ENCODE measurements at places on chromosomes 5 and 9.

DNA sequence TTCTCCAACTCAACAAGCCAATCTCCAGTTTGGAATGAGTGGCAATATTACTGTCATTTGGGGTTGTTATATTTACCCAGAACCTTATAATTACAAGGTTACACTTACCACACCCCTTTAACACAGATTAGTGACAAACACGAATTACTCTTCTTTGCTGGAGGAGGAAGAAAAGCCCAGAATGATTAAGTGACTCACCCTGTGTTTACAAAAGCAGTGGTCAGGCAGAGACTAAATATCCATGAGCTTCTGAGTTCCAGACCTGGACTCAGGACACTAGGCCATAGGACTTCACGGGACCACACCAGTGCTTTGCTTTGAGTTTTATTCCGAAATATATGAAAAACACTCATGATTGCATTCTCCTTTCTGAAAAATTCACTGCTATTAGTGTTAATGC is 370.8 kb downstream of the TLE1 start:
- DNase-seq: no peak

GRCh38 chr9:117825609-117826347 is 121.6 kb downstream of the TLR4 start:
- peak; percentile 7 for DNase-seq

DNA sequence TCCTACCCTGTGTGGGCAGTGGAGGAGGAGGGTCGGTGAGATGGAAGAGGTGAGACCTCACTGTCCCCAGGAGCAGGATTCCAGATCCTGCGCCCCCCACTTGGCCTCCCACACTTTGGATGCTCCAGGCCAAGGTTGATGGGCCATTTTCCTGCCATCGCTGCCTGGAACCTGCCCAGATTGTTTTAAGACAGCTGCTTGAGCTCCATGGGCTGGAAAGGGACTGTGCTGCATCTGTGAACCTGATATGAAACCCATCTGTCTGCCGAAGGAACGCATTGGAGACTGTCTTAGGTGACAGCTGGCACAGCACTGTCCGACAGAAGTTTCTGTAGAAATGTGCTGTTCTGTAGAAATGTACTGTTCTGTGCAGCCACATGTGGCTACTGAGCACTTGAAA is 72.7 kb upstream of the SLC25A48 start:
- no peak for DNase-seq

DNA sequence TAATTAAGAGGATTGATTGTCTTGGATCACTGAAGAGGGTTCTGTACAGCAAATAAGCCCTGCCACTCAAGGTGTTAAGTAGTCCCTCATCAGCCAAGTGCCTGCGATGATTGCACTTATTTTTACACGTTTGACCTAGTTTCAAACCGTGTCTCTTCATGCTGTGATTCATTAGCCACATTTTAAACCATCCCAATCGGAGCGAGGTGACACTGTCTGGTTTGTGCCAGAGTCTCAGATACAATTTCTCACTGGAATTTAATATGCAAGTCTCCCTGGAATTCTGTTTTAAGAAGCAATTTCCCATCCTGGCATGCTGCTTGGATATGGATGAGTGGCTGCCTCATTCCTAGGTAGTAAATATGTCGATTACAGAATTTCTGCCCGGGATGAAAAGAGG is 1.6 kb downstream of the INSYN2B start:
- no peak for DNase-seq

DNA sequence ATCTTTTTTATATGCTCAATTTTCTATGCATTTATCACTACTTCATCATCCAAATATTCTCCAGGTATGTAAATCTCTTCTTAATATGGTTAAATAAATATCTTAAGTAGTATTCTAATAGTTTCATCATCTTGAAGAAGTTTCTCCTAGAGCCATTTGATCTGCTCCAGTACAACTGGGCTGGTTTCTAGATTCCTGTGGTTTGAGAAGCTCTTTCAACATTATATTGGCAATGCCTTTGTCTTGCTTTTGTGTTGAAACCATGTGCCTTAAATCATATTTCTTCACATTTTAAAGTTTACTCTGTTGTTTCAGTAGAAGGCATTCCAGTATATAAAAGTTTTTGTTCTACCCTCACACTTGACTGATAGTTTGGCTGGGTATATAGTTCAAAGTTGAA is 27.6 kb downstream of the MBLAC2 start:
- DNase-seq: no peak

DNA sequence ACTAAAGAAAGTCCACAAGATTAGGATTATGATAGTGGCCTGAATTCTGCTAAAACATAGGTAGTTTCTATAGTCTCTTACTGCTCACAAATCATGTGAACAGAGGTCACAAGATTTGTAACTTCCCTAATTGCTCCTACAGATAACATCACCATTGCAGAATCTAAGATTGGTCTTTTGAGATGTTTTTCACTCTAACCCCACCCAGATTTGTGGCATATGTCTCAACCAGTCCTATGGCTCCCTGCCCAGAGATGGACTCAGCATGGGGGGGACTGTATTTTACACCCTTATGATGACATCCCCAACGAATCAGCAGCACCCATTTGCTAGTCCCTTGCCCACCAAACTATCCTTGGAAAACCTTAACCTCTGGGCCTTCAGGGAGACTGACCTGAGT is 1046.2 kb downstream of the CDH12 start:
- DNase-seq: no peak

GRCh38 chr9:8627976-8628679 is 828.5 kb upstream of the DMAC1 start:
- DNase-seq: no peak

DNA sequence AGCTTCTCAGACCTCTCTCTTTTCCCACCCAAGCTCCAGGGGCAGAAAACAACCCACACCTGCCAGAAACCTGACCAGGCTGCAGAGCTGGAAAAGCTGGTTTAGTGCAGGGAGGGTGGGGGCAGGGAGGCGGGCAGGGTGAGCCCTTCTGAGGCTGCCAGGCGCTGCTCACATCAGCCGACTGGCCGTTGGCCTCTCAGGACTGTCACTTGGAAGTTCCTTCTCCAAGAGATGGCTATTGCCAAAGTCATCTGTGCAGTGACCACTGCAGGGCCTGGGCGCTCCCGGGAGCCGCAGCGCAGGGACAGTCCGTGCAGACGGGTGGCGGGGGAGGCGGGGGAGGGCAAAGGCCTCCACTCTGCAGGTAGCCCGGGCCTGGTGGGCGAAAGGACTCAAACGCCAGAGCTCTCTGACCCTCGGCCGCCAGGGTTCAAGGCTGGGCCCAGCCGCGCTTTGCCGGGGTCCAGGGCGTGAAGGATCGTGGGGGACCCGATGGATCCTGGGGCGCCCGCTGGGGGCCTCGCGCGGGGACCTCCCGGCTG is 205.0 kb upstream of the IER5L start:
- no peak for DNase-seq

DNA sequence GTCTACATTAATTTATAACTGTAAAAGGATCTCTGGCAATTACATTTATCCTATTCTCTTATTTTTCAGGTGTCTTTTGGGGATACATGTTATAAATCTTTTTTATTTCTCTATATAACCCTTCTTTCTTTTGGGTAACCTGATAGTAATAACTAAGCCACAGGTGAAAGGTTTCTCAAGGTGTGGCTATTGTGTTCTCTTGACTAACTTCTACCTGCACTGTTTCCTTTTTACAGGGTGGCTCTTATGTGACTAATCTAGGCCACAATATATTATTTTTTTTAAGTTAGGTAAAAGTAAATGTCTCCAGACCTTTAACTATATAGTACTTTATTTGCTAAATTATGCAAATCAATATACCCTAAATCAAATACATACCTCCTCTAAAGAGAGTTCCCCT is 193.2 kb downstream of the EFNA5 start:
- DNase-seq: no peak

All from activated CD8-positive, alpha-beta memory T cell treated with anti-CD3 and anti-CD28 coated beads for 1 hour (primary cell).